NCI-H345 (cell line): ENCODE measurements at places on chromosomes 3 and 15.

DNA sequence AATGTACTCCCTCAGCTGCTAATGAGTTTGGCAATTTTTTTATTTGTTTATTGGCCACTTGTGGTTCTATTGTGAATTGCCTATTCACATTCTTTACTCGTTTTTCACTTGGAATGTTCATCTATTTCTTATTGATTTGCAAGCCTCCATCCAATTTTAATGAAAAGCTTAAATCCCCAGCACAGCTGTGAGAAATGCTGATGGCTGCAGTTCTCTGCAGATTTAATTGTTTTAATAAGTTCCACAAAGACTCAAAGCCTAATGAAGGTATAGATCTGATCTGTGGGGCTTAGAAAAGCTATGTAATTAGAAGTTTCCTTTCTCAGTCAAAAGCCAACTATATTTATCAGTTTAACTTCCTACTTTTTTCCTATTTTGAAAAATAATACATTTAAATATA is 41.5 kb downstream of the LYZL4 start:
- DNase-seq = no peak

DNA sequence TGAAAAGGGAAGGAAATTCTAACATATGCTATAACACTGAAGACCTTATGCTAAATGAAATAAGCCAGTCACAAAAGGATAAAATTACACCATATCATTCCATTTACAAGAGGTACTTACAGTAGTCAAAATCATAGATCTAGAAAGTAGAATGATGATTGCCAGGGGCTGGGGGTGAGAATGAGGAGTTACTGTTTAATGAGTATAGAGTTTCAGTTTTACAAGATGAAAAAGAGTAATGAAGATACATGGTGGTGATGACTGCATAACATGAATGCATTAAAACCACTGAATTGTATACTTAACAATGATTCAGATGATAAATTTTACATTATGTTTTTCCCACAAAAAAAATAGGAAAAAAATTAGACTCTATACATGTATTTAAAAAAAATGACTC is 152.6 kb downstream of the SCAPER start:
- no peak for DNase-seq

- peak; percentile 51 for DNase-seq
Observed at GRCh38 chr3:183437666-183438564, 9.5 kb upstream of the MCF2L2 start.

GRCh38 chr3:7788881-7789280 is 712.7 kb upstream of the LMCD1 start:
- DNase-seq = no peak

DNA sequence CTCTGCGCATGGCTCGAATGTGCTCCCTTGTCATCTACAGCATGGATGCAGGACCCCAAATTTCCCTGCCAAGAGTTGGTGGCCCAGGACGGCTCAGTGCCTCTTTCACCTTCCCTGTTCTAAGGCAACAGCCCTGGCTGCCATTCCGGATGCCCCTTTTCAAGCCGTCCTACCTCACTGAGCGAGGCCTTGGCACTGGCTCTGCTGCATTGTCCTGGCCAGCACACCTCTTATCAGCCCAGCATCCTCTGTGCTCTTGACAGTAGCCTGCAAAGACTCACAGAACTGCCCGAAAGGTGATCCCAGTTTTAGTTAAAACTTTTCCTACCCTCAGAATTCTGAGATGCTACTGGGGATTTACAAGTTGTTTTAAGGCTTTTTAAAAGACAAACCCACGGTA is 122.0 kb downstream of the MECOM start:
- DNase-seq = no peak

- peak; percentile 26 for DNase-seq
Observed at GRCh38 chr15:100373942-100374341, 32.2 kb upstream of the ADAMTS17 start.

DNA sequence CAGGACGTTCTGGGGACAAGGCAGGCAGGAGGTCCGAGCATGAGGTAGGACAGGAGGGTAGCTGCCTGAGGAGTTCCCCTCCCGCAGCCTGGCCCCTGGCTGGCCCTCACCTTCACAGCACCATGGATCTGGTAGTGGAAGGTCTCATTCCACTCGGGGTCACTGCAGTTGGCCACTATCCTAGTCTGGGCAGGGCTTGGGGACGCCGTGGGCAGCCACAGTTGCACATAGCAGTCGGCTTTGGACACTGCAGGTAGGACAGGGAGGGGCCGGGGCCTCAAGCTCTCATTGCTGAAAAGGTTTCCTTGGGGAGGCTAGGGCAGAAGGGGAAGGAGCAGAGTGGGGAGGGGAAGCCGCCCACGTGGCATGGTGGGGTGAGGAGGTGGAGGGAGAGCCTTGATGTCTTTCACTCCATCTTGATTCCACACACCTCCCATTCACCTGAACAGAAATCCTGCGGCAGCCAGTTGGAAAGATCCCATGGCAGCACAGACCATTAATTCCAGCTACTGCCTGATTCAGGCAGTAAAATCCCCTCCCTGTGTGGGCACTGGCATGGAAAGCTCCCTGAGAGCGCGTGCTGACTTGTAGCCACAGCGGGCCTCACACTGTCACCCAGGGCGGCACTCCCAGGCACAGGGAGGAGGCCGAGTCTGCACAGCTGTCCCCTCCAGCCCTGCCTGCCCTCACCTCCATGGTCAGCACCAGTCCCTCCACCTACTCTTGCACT is 2.1 kb downstream of the PLA2G4F start:
- DNase-seq = no peak

DNA sequence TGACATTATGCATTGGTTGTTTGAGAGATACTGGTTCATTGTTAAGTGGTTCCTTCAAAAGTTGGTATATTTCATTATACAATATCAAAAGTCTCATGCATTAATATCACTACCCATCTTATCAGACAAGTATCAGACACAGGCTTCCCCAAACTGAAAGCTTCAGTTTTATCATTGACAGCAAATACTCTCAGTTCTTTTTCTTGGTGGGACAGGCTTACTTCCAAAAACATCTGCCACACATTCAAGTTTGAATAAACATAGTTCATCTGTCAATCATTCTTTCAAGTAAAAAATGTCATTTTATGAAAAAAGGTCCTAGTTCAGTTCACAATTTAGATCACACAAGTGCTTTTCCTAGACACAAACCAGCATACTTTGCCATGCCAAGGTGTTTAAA is 280.0 kb upstream of the TRIM42 start:
- no peak for DNase-seq

DNA sequence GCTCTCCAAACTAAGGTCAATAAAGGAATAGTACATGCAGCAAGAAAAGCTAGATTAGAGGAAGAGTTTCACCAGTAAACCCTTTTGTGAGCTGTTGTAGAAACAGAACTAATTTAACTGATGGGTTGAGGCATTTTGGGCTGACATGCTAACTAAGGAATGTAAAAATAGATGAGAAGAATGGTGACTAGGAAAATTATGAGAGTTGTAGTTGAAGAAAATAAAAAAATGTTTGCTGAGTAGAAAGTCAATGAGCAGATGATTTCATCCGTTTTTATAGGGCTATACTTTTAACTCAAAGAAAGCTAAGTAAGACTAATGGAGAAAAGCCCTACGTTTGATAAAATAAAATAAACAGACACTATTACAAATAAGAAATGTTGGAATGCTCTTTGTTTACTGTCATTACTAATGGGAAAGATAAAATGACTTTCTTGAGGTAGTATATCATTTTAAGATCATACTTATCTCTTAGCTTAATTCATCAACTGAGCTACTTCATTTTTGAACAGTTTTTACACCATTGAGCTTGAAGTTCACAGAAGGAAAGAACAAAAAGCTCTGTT is 209.4 kb upstream of the DPH6 start:
- no peak for DNase-seq

GRCh38 chr3:55792009-55792408 is 304.9 kb upstream of the WNT5A start:
- DNase-seq = no peak

- DNase-seq = no peak
Observed at GRCh38 chr3:143360244-143360643, 240.7 kb downstream of the CHST2 start.

DNA sequence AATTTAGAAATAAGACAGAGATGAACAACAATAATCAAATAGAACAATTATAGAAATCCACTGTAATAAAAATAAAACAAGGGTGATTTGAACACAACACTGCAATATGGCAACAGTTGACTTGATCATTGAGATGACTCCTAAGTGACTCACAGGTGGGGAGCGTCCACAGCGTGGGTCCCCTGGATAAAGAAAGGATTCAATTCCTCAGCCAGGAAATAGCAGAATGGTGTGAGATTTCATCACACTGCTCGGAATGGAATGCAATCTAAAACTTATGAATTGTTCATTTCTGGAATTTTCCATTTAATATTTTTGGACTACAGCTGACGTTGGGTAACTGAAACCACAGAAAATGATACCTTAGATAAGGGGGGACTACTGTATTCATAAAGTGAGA is 82.0 kb downstream of the CNTN3 start:
- no peak for DNase-seq

DNA sequence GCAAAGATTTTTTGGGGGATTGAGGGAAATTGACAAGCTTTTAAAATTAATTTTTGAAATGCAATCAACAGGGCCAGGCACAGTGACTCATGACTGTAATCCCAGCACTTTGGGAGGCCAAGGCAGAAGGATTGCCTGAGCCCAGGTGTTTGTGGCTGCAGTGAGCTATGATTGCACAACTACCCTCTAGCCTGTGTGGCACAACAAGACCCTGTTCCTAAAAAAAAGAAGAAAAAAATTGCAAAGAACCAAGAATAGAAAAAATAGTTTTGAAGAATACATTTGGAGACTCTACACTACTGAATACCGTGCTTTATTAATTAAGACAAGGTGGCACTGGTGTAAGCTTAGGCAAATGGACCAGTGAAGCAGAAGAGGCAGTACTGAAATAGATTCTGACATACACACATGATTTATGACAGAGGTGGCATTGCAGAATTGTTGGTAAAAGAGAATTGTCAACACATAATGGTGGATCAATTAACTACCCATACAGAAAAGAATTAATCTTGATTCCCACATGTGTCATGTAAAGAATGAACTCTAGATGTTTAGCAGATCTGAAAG is 443.3 kb upstream of the ATP11B start:
- DNase-seq = no peak

- no peak for DNase-seq
Observed at GRCh38 chr15:100683434-100683833, 81.0 kb downstream of the ASB7 start.

- no peak for DNase-seq
Observed at GRCh38 chr3:112818289-112818688, 28.4 kb downstream of the CD200R1L start.

GRCh38 chr3:108283006-108283405 is 13.3 kb upstream of the HHLA2 start:
- no peak for DNase-seq

DNA sequence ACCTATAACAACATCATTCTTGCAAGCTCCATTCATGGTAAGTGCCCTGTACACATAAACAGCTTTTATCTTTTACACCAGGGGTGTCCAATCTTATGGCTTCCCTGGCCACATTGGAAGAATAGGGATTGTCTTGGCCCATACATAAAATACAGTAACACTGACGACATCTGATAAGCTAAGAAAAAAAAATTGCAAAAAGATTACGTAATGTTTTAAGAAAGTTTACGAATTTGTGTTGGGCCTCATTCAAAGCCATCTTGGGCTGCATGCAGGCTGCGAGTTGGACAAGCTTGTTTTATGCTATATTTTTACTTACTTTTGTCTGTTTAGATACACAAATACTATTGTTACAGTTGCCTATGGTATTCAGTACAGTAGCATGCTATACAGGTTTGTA is 31.6 kb downstream of the ZNF654 start:
- DNase-seq = no peak

DNA sequence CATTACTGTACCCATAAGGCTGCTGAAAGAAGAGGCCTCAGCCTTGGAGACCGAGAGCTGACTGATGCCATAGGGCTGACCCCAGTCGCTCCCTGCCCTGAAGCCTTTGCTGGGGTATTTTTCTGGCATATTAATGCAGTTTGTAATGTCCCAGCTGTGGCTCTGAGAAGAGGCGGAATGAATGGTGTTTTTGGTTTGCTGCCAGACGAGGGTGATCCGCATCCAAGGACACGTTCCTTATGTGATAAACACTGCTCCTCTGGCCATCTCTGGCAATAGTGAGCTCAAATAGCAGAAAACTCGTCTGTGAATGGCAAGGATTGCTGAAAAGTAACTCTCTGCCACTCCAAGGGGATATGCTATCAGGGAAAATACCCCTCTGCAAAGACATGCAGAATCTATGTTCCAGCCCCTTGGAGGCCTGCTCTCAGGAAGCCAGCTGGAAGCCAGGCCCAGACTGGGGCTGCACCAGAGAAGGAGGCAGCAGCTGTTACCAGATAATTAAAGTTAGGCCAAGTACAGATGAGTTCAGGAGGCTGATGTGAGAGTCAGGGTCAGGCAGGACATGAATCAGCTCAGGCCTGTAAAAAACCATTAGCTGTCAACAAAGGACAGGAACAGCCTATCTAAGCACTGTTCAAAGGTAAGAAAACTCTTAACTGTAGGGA is 28.9 kb upstream of the KLHL6 start:
- DNase-seq = no peak

GRCh38 chr3:112459750-112460149 is 39.5 kb downstream of the BTLA start:
- no peak for DNase-seq

DNA sequence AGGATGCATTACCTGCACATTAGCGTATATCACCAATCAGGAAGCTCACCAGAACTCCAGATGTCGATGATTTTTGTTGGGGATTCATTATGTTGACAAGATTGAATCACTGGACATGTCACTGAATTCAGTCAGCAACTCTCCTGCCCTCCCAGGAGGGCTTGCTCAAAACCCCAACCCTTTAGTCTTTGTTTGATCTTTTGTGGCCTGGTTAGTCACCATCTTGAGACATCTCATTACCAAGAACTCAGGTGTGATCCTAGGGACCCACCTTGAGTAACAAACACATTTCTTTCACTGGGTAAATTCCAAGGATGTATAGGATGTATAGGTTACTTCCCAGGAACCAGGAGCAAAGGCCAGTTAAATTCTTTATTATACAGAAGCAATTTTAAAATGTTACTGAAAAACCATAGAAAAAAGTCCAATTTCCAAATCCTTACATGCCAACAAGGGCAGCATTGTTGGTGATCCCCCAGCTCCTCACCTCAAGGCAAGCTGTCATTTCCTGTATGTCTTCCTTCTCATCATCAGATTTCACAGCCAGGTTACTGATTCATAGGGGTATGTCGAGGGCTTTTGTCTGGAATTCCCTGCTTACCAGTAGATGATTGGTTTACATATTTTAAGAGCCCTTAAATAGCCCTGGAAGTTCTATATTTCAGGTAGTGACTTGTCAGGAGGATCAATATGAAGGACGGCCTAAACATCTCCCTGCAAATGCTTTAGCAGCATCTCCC is 11.7 kb downstream of the SNRPN start:
- DNase-seq = no peak

DNA sequence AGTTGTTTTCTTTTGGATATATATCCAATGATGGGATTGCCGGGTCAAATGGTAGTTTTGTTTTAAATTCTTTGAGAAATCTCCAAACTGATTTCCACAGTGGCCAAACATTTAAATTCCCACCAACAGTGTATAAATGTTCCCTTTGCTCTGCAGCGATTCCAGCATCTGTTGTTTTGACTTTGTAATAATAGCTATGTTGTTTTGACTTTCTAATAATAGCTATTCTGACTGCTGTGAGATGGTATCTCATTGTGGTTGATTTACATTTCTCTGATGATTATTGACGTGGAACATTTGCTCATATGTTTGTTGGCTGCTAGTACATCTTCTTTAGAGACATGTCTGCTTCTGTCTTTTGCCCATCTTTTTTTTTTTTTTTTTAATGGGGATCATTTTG is 332.2 kb upstream of the GBE1 start:
- DNase-seq = no peak

- DNase-seq = no peak
Observed at GRCh38 chr3:140438736-140439470, 239.0 kb upstream of the TRIM42 start.

- DNase-seq = no peak
Observed at GRCh38 chr3:157317895-157318294, 118.8 kb upstream of the PTX3 start.
